ENCODE measurements at places on chromosomes 16 and 17.

DNA sequence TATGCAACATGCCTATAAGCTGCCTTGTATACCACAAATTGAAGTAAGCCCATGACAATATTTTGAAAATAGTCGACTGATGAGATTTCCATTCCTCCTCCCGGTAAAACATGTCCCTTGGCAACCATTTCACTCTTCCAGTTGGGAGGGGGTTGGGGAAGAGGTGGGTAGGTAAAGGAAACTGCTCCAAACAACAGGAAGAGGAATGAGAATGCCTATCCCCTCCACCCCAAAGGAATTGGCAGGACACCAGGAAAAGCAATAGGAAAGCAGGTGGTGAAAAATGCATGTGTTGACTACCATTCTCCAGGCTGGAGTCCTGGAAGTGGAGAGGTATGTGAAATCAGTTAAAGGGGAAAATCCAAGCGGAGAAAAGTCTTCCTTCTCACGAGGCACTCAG is 455.9 kb upstream of the PSMD7 start:
- DNase-seq, result no peak

- DNase-seq, result peak; percentile 16
Observed at GRCh38 chr16:62974424-62974823, 938.2 kb upstream of the CDH8 start.

DNA sequence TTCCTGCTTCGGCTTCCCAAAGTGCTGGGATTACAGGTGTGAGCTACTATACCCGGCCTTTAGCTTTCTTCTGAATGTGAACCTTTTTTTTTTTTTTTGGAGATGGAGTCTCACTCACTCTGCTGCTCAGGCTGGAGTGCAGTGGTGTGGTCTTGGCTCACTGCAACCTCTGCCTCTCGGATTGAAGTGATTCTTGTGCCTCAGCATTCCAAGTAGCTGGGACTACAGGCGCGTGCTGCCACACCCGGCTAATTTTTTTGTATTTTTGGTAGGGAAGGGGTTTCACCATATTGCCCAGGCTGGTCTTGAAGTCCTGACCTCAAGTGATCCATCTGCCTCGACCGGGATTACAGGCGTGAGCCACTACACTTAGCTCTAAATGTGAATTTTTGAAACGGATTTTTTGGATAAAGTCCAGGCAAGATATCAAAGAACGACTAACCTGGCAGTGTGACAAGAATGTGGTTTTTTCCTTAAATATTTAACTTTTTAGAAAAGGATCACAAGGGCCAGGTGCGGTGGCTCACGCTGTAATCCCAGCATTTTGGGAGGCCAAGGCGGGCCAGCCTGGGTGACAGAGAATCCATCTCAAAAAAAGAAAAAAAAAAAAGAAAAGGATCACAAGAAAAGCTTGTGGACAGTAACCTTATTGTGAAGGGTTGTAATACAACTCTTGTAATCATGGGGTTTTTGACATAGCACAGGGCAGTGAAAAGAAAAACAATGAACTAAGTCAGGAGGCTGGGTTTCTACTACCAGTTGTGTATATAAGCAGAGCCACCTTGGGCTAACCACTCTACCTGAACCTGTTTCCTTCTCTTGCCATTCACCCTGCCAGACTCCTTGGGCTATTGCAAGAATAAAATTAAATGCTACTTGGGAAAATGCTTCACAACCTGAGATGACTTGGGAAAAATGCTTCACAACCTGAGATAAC is 6.2 kb downstream of the BRCA1 start:
- no peak for DNase-seq

DNA sequence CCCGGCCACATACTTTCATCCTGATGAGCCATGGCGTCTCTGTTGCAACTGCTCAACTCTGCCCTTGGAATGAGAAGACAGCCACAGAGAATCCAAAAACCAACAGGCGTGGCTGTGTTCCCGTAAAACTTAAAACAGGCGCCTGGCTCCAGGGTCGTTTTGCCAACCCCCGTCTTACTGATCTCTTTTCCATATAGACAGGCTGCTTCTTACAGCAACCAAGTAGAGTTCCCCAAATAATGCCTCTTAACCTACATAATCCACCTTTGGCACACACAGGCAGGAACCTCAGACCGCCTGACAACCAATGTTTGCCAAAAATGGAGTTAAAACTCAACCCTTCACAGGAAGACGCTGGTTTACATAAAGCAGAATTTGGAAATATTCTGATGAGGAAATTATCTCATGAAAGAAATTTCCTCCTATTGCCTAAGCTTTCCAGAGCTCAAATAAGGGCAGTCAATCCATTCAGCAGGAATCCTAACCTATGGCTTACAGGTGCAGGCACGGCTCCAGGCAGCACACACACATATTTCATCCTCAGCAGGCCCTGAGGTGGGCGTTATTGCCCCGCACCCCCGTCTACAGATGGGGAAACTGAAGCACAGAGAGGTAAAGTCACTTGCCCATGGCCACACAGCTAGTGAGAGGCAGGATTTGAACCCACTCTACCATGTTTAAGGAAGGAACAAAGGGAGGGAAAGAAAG is 35.8 kb downstream of the LITAF start:
- DNase-seq, result peak; percentile 81

GRCh38 chr16:678858-679813 is 1.1 kb upstream of the STUB1 start:
- DNase-seq, result peak; percentile 85

- no peak for DNase-seq
Observed at GRCh38 chr17:27888945-27889344, 4.2 kb downstream of the LYRM9 start.

GRCh38 chr16:65124212-65124548 is 2.3 kb upstream of the CDH11 start:
- no peak for DNase-seq

DNA sequence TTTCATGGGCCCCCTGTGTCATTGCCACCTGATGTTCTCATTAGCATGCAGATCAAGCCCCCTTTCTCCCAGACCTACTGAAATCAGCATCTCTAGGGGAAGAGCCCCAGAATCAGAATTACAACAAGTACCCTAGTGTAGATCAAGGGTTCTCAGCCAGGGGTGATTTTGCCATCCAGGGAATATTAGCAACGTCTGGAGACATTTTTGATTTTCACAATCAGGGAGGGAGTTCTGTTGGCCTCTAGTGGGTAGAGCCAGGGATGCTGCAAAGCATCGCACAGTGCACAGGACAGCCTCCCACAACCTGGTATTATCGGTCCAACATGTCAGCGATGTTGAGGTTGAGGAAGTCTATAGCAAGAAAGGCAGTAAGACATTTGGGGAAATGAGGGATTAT is 7.3 kb downstream of the AMZ2 start:
- DNase-seq, result no peak

GRCh38 chr17:48754500-48755261 is 26.1 kb upstream of the HOXB13 start:
- DNase-seq, result no peak

GRCh38 chr17:78805301-78805700 is 23.2 kb upstream of the CYTH1 start:
- DNase-seq, result no peak

DNA sequence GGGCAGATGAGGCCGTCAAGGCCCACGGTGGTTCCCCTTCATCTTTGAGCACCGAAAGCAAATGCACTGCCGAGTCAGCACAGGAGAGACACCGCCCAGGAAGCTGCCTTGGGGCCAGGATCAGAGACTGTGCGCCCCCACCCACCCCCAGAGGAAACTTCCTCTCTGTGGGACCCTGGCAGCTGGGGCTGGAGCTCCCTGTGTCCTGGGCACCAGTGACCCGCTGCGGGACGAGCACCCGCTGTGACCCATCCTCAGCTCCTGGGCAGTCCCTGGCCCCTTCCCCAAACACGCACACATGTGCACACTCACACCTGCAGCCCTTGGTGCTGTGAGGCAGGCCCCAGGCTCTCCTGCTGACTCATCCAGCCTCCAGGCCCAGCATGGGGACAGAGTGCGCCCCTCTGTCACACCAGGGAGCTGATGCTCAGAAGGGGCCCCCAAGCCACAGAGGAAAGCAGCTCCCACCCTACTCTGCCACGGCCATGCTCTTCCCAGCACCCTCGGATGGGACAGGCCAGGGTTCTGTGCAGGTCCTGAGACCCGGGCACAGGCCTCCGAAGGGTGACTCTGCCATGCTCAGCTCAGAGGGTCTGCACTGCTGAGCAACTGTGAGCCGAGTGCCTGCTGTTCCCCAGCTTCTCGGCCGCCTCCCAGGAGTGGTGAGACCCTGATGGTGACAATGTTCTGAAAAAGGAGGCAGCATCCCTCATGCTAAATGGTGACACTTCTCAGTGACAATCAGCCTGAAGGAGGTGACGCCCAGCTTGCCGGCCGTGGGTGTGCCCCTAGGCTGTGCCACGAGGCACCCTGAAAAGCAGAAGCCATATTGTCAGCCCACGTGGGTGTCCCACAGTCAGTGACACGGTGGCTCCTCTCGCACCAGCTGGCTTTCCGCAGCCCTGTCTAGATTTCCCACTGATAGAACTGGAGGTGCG is 3.6 kb downstream of the PIEZO1 start:
- DNase-seq, result no peak

GRCh38 chr17:37089956-37090355 is 141.2 kb downstream of the AATF start:
- DNase-seq, result peak; percentile 35

DNA sequence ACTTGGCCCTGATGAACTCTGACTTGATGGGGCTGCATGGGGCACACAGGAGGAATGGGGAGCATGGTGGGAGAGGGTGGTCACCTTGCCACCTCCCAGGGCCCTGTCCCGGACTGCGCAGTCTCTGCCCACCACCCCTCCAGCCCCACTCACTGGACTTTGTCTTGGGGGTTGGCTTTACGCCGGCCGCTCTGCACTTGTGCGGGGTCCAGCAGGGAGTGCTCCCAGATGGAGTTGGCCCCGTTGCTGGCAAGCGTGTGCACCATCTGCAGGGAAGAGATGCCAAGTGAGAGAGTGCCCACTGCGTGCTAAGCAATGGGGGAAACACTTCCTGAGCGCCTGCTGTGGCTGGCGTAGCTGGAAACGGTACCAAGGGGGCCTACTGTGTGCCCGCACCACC is 6.7 kb downstream of the GIT1 start:
- peak; percentile 36 for DNase-seq

- peak; percentile 68 for DNase-seq
Observed at GRCh38 chr17:50386510-50386909, 10.8 kb downstream of the LRRC59 start.

GRCh38 chr17:40170325-40170724 is 6.9 kb upstream of the RAPGEFL1 start:
- no peak for DNase-seq

- no peak for DNase-seq
Observed at GRCh38 chr16:69494991-69495392, 70.6 kb downstream of the CYB5B start.

GRCh38 chr17:8029121-8029520 is 9.7 kb upstream of the ALOX15B start:
- no peak for DNase-seq

DNA sequence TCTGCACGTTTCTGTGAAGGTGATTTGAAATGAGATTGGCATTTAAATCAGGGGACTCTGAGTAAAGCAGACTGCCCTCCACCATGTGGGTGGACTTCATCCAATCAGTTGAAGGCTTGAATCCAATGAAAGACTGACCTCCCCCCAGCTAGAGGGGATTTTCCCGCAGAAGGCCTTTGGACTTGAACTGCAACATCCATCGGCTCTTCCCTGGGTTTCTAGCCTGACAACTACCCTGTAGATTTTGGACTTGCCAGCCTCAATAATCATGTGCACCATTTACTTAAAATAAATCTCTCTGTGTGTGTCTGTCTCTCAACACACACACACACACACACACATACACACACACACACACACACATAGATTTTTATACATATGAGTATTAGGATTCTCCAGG is 23.9 kb upstream of the CNEP1R1 start:
- DNase-seq, result no peak

DNA sequence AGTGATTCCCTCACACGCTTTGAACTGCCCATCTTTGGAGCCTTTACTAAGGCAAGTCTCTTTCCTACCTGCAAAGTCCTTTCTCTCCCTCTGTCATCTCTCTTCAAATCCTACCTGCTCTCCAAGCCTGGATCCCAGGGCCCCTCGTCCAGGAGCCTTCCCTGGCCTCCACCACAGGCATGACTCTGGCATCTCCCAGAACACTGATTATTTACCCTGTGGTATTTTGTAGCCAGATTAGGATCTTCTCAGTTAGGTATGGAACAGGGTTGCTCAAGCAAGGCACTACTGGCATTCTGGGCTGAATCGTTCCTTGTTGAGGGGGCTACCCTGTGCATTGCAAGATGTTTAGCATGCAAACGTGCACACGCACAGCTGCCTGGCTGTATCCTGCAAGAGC is 31.9 kb upstream of the POLR3E start:
- no peak for DNase-seq

DNA sequence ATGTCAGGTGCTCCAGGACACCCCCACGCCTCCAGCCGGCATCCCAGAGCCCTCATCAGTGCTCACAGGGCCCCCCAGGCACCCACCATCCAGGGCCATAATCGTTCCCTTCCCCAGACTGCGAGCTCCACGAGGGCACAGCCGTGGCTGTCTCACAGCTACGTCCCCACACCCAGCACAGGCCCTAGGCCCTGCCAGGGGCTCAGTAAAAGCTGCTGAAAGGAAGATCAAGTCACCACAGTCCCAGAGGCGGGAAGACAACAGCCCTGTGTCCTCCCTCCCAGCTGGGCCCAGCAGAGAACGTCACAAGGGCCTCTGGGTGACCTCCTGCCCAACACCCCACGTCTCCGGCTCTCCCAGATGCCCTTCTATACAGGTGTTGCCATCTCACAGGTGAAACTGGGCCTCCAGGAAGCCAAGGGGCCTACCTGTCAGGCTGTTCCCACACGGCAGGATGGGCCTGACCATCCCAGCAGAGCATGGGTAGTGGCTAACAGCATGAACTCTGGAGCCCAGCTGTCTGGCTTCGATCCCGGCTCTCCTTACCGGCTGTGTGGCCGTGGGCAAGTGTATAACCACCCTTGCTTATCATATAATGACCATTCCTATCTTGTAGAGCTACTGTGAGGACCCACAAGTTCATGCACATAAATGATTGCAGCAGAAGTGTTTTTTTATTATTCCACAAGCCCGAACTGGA is 17.9 kb downstream of the ARL2BP start:
- no peak for DNase-seq

GRCh38 chr17:57257895-57258851 is 1.9 kb downstream of the MSI2 start:
- no peak for DNase-seq

DNA sequence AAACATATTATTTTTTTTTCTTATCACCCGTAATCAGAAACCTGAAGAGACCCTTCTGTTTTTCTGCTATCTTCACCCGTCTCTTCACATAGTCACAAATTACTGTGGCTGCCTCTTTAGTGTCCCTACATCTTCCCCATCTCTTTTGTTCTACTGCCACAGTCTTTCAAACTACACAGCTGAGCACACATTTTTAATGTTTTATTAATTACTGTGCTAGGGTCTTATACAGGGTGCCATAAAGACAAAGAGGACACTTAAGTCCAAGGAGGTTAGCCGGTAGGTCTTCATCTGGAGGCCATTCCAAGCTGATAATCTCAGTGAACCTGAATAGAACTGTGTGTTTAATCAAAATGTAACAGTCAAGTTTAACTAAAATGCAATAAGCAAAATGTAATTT is 20.7 kb downstream of the CNTNAP4 start:
- no peak for DNase-seq

- DNase-seq, result no peak
Observed at GRCh38 chr16:11575223-11575589, 11.5 kb downstream of the LITAF start.

- no peak for DNase-seq
Observed at GRCh38 chr17:28992625-28993600, 12.9 kb downstream of the SEZ6 start.

GRCh38 chr16:21053590-21053989 is 97.1 kb downstream of the DNAH3 start:
- no peak for DNase-seq
